ENCODE measurements at places on chromosomes 4 and X.

- DNase-seq = no peak
Observed at GRCh38 chrX:131609480-131609879, 65.6 kb downstream of the OR13H1 start.

- DNase-seq = no peak
Observed at GRCh38 chrX:47560179-47560933, 649 bp upstream of the ARAF start.

GRCh38 chr4:165972747-165973146 is 99.7 kb downstream of the TLL1 start:
- no peak for DNase-seq

DNA sequence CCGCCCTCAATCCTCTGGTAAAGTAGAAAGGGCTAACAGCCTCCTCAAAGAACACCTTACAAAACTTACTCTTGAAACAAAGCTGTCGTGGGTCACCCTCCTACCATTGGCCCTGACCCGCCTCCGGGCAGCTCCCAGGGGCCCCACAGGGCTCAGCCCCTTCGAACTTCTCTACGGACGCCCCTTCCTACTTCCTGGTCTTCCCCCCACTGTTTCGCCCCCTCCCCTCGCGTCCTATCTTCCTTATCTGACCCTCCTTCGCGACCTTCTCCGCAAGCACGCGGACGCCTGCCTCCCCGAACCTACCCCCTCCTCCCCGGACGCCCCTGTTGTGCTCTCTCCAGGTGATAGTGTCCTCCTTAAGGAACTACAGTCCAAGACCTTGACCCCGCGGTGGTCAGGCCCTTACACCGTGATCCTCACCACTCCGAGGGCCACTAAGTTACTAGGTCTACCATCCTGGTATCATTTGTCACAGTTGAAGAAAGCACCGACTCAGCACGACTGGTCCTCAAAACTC is 963.1 kb downstream of the RPA4 start:
- DNase-seq = no peak
